Right hindlimb (tissue), 1 donor: ENCODE measurements at places on chromosomes 1 and 21.

DNA sequence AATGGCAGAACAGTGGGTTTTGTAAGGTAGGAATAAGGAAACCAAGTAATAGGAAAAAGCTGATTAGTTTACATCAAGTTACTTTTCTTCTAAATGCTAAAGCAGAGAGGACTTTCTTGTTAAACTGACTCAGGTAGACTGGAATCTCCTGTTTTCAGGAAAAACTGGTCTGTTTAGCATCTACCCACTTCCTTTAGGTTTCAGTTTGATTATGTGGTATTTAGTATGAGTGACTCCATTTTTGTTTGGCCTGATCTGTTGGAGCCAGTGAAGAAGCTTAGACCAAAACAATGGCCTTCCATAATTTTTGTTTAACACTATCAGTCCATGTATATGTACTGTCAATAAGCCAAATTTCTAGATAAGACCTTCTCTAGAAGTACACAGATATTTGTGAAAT, 88.4 kb downstream of the EPB41 start:
- no peak for DNase-seq

GRCh38 chr21:37575580-37575979, 209.0 kb downstream of the DYRK1A start:
- DNase-seq = no peak

- no peak for DNase-seq
Measured at GRCh38 chr1:233704170-233704897, 90.4 kb downstream of the KCNK1 start.

- DNase-seq = no peak
Measured at GRCh38 chr1:29569971-29570634, 333.8 kb downstream of the PTPRU start.

DNA sequence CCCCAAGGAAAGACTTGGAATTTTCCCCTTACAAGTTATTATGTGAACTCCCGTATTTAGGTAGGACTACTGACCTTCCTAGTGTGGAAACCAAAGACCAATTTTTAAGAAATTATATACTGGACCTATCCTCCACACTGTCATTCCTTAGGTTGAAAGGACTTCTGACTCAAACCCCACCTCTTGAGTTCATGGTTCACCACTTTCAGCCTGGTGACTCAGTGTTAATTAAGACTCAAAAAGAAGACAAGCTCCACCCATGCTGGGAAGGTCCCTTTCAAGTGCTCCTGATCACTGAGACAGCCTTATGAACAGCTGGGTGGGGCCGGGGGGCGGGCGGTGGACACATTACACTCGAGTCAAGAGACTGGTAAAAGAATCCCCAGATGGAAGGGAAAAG, 113.2 kb downstream of the LRRC53 start:
- DNase-seq = no peak

- DNase-seq = peak; percentile 30
Measured at GRCh38 chr1:43885279-43885801, 48.3 kb upstream of the ARTN start.

- peak; percentile 50 for DNase-seq
Measured at GRCh38 chr1:227447531-227447990, 115.8 kb upstream of the ZNF678 start.

GRCh38 chr1:53011175-53011574, 50.8 kb upstream of the PODN start:
- no peak for DNase-seq

DNA sequence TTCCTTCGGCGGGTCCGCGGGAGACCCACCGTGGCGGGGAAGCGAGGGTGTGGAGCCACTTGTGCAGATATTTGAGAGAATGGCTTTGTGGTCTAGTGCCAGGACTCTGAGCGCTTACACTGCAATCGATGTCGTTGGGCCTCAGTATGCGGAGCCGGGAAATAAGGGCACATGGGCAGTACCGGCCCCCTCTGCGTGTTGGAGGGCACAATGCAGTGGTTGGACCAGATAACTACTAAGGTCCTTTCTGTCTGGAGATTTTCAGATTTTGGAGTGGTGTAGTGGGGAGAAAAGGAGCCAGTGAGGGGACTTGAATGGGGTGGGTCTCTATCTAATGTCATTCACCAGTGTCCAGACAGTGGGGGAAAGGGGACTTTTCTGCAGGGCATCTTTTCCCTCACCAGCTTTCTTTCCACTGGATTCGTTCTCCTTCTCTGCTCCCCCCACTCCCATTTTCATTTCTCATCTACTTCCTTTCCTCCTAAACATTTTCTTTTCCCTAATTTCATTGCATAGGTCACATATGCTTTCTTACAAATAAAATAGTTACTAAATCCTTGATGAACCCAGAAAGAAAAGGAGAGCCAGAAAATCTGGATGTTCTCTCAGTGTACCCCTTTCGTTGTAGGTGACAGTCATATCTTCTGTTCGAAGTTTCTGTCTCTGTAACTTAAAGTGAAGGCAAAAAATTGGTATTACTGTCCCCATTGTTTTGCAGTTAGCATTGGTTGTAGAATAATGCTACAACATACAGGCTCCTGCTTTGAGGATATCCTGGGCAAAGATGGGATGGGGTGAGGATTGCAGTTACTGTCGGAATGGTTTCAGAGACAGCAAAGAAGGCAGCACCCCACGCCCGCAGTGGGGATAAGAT, 1.4 kb downstream of the ATF3 start:
- no peak for DNase-seq

DNA sequence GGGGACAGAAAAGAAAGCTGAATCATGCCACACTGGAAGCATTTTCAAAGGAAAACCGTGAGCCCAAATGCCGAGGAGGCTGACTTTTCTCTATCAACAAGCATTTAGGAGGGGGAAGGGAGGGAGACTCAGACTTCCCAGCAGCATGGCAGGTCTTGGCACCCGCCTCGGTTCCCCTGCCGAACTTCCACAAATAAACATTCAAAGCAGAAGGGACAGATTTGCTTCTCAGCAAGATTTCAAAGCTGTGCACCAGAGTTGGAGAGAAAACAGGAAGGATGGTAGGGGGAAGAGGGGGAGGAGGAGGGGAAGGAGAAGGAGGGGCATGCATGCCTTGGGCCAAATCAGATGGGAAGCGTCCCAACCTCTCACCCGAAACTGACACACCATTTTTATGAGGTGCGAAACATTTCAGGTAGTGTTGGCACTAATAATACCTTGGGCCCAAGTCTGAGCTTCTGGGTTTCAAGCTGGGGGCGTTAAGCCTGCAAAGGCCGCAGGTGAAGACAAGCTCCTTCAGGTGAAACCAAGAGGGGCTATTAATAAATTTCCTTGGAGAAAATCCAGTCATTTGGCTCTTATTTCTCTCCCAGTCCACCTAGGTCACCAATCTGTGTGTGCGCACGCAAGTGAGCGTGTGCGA, 26.4 kb downstream of the ABCA4 start:
- peak; percentile 72 for DNase-seq

DNA sequence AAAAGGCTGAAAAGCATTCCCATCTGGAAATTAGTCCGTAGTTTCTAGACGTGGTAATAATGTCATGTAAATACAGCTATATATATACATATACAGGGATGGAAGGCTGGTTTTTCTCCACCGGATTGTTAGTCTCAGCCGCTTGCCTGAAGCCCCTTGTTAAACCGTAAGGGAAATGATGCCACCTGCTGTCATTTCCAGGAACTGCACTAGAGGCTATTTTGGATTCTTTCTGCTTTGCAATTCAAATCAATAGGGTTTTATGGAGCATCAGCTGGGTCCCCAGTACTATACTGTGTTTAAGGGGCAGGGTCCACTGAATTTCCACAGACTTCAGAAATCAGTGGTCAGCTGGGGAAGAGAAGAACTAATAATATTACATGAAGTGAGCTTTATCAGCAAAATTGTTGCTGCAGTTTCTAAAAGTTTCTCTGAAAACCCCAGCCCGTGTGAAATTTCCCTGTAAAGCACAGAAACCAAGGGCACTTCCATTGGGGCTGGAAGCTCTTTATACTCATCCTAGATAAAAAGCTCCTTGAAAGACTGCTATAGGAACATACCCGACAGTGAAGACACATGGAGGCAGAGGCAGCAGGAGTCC, 33.8 kb upstream of the MPZL1 start:
- peak; percentile 84 for DNase-seq

DNA sequence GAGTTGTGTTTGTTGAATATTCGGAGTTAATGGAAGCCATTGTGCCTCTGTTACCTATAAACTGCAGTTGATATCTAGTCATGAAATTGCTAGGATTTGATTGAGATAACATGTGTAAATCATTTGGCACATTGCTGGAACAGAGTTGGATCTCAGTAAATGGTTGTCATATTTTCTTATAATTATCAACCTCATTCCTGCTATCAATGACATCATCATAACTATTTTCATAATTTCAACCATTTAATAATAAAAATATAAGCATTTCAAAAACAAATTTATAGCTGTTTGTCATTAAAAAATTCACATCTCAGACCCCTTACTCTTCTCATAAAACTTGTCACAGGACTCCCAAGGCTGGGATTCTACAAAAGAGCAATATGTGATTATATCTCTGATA, 133.4 kb downstream of the PTGER3 start:
- DNase-seq = no peak

DNA sequence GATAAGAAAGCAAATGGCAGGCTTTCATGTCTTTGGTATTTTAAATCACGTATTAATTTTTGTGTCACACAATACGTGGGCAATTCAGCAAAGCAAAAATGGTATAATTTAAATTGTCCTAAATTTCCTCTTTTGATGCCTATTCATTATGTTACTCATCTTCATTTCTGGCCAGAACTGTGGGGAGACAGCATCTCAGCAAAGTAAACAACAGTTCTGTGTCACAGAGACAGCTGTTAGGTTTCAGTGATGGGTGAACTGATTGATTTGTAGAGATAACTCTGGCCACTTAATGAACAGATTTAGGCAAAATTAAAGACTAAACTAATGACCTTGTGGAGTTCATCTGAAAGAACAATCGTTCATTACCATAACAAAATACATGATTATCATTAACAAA, 49.2 kb downstream of the FH start:
- no peak for DNase-seq

- no peak for DNase-seq
Measured at GRCh38 chr1:181685211-181685610, 201.9 kb downstream of the CACNA1E start.

DNA sequence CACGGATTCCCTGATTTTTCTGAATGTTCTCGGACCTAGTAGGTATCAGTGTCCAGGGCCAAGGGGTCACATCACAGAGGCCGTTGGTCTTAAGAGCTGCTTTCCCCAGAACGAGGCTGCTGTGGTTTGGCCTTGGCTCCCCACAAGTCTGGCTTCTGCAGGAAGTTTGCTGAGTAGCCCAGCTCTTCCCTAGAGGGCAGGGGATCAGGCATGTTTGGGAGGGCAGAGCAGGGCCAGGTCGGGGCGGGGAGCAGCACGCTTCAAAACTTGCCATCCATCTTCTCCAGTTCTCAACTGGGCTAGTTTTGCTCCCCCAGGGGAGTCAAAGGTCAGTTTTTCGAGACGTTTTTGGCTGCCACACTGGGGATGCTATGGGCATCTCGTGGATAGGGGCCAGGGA, 37.0 kb downstream of the MAN1C1 start:
- peak; percentile 10 for DNase-seq
